Stimulated activated CD8-positive, alpha-beta memory T cell treated with anti-CD3 and anti-CD28 coated beads, Interleukin-2, amount 100 ng/mL, for 48 hours (primary cell): ENCODE measurements at places on chromosomes 1 and 21.

GRCh38 chr1:83620016-83620415, 378.9 kb downstream of the TTLL7 start:
- DNase-seq = no peak

GRCh38 chr1:81912383-81912782, 111.6 kb downstream of the ADGRL2 start:
- DNase-seq = no peak

DNA sequence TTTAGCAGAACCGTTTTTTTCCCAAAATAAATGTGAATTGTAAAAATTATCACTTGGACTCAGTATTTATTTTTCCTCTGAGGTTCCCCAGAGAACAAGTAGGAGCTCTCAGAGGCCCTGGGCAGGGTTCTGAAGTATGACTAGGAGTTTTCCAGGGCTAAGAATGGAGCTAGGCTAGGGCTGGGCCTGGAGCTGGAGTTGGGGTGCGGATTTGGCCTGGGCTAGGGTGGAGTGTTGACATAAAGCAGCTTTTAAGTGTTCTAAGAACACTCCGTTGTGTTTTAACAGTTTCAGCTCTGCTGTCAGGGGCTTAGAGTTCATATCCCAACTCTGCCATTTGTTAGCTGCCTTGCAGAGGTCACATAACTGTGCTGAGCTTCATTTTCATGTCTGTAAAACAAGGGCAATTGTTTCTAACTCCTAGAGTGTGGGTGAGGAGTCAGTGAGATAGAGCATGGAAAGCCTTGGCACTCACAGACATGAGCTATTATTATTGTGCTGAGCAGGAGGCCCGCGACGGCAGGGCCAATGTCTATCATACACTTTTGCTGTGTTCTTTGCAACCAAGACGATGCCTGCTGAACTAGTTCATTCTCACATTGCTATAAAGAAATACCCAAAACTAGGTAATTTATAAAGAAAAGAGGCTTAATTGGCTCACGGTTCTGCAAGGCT, 51.1 kb downstream of the LACTBL1 start:
- DNase-seq = no peak

GRCh38 chr1:51170342-51170741, 65.7 kb upstream of the RNF11 start:
- no peak for DNase-seq

- no peak for DNase-seq
Measured at GRCh38 chr1:1351511-1352427, 2.6 kb upstream of the DVL1 start.

- DNase-seq = no peak
Measured at GRCh38 chr1:202713110-202713509, 2.9 kb upstream of the SYT2 start.

DNA sequence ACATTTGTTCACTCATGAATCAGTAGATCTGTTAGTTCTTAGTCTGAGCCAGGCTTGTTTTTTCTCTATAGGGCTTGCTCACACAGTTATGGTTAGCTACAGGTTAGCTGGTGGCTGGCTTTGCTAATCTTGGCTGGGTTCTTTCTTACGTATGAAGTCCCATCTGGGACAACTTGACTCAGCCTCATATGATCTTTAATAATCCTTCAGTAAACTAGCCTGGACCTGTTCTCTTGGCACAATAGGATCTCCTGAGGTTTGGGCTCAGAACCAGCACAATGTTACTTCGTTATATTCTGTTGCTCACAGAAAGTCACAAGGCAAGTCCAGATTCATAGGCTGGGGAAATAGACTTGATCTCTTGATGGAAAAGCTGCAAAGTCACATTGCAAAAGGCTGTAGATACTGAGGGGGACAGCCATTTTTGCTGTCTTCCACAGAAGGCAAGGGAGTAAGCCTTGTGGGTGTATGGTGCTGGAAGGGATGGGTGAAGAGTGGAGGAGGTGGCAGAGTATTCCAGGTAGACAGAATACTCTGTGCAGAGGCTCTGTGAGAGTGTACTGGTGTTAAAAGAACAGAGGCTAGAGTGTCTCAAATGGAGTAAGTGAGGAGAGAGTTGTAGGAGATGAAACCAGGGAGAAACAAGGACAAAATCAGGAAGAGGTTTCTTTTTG, 24.4 kb downstream of the EFCAB7 start:
- no peak for DNase-seq

GRCh38 chr1:28031173-28031572, 57.2 kb downstream of the EYA3 start:
- DNase-seq = no peak

- no peak for DNase-seq
Measured at GRCh38 chr1:7333620-7334019, 437.5 kb upstream of the VAMP3 start.

- DNase-seq = no peak
Measured at GRCh38 chr1:150762552-150762951, 3.0 kb downstream of the CTSS start.

DNA sequence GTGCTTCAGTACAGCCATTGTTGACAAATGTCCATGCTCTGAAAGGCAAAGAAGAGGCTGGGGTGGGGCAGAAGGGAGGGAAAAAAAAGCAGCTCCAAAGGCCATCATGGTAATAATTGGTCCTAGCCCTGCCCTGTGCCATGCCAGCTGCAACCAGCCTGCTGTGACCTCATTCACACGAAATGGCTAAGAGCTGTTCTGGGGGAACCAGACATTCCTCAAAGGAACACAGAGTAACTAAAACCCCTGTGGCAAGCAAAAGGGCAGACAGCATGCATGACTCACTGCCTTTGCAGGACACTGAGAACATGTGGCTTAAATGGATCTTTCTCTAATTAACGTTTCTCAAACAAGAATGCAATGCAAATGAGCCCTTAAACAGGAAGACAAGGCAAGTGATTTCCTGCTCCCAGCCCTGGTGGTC, 42.3 kb downstream of the STYXL2 start:
- DNase-seq = no peak

- no peak for DNase-seq
Measured at GRCh38 chr1:42315500-42315899, 19.5 kb downstream of the FOXJ3 start.

DNA sequence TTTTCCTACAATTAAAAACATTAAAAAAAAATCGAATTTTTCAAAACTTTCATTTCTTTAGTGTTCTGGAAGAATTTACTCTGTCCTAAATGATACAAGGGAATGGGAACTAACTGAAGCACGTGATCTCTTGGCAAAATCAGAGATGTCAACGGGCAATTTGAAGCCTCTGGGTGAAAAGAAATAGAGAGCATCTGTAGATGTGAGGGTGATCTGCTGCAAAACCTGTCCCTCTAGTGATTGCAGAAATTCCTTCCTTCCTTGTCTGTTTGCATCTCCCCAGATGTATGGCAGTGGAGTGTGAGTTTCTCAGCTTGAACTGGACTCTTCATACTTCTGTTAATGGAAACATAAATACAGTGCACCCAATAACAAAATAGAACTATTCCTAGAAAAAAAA, 100.5 kb upstream of the S1PR1 start:
- no peak for DNase-seq

GRCh38 chr1:14190508-14190907, 408.0 kb upstream of the KAZN start:
- DNase-seq = no peak

- DNase-seq = no peak
Measured at GRCh38 chr1:113488576-113489177, 98.4 kb downstream of the MAGI3 start.

GRCh38 chr1:235527196-235527814, 23.1 kb upstream of the B3GALNT2 start:
- DNase-seq = no peak

- no peak for DNase-seq
Measured at GRCh38 chr1:65729259-65729658, 63.4 kb upstream of the PDE4B start.

- DNase-seq = no peak
Measured at GRCh38 chr1:78289603-78290002, 201.2 kb upstream of the PTGFR start.

- DNase-seq = no peak
Measured at GRCh38 chr1:156471496-156472490, 28.8 kb downstream of the MEF2D start.

DNA sequence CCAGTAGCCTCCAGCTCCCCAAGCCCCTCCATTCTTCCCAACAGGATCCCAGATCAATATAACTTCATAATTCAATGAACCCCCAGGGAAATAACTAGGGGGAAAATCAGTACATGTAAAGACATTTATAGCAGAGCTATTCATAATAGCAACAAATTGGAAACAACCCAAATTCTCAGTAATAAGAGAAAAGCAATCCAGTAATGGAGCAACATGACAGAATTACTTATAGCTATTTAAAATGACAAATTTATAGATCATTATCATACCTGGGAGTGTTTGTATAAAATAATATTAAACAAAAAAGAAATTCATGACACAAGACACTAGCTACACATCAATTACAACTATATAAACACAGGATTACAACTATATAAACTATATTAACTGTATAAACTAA, 20.2 kb downstream of the PLEKHA6 start:
- no peak for DNase-seq

DNA sequence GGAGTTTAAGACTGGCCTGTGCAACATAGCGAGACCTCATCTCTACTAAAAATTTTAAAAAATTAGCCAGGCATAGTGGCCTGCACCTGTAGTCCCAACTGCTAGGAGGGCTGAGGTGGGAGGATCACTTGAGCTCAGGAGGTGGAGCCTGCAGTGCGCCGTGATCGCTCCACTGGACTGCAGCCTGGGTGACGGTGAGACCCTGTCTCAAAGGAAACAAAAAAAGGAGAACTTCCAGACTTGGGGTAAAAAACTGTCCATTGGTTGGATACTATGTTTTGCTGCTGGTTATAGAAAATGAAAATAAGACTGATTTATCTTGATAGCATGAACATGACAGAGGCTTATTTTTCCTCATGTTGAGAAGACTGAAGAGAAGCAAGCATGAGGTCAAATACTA, 79.4 kb downstream of the WDR4 start:
- no peak for DNase-seq

DNA sequence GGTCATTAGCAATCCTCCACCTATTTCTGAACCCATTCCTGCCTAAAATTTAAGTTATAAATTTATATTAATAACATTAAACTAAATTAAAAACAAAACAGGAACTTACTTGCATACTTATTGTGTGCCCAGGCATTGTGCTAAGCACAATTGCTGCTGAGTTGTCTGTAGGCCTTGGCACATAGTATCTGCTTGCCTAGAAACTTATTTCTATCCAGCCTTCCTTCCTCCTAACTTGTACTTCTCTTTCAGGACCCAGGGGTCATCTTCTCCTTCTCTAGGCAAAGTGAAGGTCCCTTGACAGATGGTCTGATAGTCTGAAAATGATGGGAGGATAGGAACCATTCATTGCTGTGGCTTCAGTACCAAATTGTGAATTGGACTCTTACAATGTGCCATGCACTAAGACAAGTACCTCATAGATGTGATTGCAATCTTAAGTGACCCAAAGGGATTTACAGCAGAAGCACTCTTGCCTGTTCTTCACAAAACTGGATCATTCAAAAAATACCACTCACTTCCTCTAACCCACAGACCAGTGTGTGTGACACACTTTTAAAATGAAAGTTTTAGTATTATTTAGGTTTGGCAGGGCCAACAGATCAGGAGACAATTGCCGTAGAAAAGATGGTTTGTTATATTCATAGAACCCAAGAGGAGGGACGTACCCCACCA, 10.3 kb upstream of the CD101 start:
- no peak for DNase-seq

DNA sequence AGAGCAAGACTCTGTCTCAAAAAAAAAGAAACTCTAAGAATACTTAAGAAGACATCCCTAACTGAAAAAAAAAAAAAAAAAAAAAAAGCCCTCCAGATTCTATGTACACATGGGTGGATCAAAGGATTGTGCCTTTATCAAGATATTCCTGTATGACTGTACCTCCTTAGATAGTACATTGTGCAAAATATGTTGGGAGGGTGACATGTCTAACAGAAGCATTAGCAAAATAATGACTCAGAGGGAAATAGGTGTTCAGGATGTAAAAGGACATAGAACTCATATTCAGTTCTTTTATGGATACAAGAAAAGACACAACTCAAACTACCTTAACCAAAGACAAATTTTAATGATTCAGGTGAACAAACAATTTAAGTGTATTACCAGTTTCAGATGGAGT, 269.8 kb upstream of the KAZN start:
- DNase-seq = no peak

- no peak for DNase-seq
Measured at GRCh38 chr1:40692429-40692895, 958 bp downstream of the NFYC start.

DNA sequence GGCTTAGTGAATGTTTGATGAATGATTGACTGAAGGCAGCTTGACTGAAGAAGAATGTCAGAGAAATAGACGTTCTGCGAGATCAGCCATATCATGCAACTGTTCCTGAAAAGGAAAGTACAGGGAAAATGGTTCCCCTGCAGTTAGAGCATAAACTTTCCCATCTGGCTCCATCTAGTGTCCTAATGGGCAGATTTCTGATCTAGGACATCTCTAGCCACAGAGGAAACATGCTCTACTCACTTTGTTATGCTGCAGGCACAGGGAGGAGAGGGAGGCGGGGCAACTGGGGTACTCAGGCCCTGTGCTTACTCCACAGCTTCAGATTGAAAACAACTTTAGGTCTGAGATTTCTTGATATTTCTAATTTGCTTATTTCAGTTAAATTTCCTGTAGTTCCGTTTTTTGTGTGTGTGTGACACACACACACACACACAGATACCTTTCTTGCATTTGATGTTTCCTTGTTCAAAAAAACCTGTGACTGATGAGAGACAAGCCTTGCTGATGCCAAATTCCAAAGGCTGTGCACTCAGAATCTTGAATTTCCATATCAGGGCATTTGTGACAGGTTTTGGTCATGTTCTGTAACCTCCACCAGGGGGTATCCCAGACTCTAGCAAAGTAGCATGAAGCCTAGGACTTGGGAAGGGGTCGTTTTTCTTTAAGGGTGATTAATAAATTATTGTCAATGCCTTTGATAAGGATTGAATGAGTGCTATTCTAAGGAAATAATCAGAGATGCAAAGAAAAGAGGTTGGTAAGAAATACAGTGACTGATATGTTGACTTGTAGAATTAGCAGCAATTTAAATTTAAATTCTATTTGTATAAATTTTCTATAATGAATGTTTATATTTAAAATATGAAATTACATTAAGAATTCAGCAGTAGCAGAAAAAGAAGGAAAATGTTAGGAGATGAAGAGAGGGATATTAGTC, 139.7 kb upstream of the BEND5 start:
- DNase-seq = no peak
